Amygdala (tissue), 56 donors: ENCODE measurements at places on chromosomes 11 and 22.

GRCh38 chr11:66101066-66101464, 31.0 kb downstream of the PACS1 start:
- DNase-seq: no peak

DNA sequence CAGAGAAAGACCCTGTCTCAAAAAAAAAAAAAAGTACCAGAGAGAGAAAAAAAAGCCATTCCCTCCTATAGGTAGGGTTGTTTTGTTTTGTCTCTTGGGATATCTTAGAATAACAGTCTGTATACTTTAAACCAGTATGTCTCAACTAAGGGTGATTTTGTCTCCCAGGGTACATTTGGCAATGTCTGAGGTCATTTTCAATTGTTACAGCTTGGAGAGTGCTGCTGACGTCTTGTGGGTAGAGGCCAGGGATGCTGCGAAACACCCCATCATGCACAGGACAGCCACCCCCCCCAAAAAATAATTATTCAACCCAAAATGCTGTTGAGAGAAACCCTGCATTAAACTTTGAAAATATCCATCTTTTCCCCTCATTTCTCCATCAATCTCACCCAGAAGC, 56.1 kb upstream of the CRTAM start:
- DNase-seq: no peak

GRCh38 chr11:76798671-76799065, 15.5 kb downstream of the TSKU start:
- DNase-seq: no peak

GRCh38 chr11:498297-499181, 8.5 kb downstream of the RNH1 start:
- no peak for DNase-seq

DNA sequence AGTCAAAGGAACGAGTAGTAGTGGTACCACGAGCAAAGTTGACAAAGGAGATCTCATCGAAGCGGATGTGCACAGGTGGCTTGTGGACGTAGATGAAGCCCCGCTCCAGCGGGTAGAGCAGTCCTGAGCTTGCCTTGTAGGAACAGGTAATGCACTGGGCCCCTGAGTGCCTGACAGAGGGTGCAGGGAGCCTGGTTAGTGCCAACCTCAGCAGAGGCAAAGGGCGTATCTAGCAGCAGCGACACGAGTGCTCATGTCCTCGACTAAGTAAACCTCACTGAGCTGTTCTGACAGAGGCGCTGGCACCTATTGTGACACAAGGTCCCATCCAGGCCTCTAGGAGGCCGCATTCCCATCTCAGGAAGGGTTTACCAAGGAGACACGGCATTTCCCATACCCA, 4.0 kb downstream of the SSRP1 start:
- DNase-seq: no peak

GRCh38 chr11:68340784-68341556, 28.6 kb downstream of the LRP5 start:
- no peak for DNase-seq

DNA sequence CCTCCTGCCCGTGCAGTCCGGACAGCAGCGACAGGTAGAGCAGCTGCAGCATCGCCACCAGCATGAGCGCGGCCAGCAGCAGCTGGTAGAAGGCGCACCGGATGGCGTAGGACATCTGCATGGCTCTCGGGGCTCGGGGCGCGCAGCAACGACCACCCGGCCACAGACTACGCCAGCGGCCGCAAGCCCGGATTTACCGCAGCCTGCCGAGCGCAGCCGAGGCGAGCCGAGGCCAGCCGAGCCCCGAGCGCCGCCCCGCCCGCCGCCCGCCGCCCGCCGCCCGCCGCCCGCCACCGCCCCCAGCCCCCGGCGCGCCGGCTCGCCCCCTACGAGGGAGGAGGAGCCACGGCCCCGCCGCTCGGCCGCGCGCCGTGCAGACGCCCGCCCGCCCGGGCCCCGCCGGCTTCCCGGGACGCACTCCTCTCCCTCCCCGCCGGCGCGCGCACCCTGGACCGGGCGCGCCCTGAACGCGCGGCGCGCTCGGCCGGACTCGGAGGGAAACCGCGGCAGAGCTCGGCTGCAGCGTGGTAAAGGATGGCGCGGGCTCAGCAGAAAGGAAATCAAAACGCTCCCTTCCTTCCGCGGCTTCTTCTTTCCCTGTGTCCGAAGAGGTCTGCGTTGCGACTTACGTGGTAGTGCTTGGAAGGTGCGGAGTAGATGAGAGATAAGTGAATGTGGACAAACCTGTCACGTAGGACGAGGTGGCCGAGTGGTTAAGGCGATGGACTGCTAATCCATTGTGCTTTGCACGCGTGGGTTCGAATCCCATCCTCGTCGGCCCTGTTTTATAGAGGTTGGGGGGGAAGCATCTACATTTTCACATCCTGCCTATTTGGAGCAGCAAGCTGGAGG, at the start of gene B4GAT1:
Gene B4GAT1, minus strand, starts transcription at position 205 of the 852 bp plus-strand sequence. Its CDS starts 84 bp downstream, at position 121.
- DNase-seq: peak; percentile 85
